ENCODE measurements at places on chromosomes 7 and 10.

DNA sequence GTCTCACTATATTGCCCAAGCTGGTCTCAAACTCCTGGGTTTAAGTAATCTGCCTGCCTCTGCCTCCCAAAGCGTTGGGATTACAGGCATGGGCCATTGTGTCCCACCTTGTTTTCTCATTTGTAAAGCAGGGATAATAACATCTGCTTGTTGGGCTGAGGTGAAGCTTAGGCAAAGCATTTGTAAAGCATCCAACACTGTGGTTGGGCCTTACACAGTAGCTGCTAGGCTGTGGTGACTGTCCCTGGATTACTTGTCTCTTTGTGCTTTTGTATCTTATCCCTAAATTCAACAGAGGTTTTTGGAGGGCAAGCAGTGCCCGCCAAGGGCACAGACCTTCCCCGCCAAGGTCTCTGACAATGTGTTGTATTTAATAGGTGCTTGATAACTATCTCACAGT lies 14.3 kb downstream of the HKDC1 start:
- no peak for DNase-seq

- no peak for DNase-seq
Observed at GRCh38 chr10:86162696-86163400, 203.7 kb downstream of the GRID1 start.

DNA sequence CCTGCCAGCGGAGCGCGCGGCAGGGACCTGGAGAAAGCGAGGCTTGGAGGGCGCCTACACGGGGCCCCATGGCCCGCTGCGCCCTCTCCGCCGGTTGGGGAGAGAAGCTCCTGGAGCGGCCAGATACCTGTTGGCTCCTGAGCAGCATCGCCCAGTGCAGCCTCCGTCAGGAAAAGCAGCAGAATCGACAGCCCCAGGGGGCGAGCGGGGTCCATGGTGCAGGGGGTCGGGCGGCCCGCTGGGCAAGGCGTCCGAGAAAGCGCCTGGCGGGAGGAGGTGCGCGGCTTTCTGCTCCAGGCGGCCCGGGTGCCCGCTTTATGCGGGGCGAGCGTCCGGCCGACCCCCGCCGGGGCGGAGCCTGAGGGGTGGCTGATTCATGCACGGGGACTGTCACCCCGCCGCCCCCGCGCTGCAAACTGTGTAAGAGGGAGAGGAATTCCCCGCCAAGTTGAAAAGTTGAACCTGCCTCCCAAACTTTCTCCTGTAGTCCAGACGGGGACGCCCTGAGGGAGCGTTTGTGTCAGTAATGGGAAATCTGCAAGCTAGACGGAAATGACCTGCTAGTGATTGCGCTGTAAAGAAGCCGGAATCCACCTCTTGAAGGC lies at the start of gene TFPI2:
Gene TFPI2, minus strand, starts transcription at position 290 of the 605 bp plus-strand sequence. Its CDS starts 75 bp downstream, at position 215.
- DNase-seq = peak; percentile 20

DNA sequence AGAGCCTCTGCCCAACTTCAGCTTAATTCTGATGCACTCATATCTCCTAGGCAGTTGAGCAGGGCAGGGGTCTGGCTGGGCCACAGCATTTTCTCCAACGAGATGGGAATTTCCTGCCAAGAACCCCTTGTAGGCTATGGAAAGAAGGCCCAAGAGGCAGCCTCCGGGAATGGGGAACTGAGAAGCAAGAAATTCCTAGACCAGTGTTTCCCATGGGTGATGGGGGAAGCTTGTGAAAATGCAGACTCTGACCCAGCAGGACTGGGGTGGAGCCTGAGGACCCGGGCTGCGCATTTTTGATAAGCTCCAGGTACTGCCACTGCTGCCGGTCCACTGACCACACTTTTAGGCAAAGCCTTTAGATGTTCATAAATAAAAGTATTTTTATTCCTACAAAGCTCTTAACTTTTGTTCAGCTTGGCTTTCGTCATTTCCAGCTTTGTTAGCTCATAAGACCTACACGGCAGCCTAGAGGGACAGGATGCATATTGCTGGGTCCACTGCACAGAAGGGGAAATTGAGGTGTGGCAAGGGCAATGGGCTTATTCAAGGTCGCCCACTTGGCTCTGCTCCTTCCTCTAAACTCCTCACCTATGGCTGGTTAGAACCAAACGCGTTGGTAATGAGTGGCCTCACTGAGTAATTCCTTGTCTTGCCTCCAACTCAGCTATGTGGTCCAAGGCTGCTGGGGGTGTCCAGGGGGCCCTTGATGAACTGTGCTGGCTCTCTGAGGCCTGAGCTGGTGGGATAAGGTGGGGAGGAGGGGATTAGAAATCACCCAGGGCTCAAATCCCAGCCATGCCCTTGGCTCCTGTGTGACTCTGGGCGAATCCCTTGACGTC lies 29.5 kb downstream of the ZCCHC24 start:
- no peak for DNase-seq

DNA sequence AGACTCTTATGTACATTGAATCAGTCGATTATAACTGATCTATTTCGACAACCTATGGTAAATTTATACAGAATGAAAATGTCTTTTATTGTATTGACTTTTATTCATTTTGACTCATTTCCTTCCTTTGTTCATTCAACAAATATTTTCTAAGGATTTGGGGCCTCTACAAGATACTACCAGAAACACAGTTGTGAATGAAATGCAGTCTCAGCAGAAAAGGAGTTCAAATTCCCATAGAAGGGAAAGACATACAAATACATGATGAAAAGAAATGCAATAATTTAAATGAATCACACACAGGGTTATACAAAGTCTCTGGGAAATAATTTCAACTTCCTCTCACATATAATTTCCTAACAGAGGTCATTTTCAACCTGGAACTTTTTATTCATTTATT lies 134.0 kb upstream of the SEMA3A start:
- DNase-seq = no peak

DNA sequence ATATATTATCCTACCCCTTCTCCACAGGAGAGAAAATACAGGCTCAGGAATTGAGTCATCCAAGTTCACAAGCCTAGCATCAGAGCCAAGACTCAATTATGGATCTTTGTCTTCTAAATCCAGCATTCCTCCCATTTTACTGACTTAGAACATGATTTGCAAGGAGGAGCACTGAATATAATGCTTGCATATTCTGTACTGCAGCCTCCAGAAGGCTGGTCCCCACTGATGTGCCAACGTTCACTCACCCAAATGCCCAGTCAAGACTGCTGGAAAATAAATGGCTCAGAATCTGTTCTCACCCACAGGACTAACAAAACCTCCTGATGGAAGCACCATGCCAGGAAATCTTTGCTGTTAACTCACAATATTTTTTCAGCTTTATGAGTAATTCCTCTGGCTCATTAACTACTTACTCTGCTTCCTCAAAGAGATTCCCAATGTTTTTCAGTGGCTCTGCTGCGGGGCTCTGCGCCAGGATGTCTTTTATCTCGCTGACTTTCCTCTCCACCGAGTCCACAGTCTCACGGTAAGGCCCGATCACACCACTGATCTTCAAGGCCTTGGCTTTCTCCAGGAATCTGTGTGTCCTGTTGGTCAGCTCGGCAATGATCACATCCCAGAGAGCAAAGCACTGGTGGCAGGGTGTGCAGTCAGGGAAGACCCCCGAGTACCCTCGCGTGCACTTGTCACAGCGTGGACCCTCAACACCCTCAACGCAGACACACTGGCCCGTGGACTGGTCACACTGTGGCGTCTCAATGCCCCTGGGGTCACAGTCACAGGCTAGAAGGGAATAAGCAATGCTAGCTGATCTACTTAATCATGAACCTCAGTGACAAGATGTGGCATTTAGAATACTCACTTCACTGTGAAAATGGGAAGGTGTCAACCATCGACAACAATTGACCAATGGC lies 48.8 kb downstream of the DLD start:
- no peak for DNase-seq

GRCh38 chr7:154794147-154794780 lies 208.7 kb downstream of the PAXIP1 start:
- DNase-seq = no peak

- no peak for DNase-seq
Observed at GRCh38 chr10:78644550-78644949, 424.2 kb upstream of the ZMIZ1 start.

DNA sequence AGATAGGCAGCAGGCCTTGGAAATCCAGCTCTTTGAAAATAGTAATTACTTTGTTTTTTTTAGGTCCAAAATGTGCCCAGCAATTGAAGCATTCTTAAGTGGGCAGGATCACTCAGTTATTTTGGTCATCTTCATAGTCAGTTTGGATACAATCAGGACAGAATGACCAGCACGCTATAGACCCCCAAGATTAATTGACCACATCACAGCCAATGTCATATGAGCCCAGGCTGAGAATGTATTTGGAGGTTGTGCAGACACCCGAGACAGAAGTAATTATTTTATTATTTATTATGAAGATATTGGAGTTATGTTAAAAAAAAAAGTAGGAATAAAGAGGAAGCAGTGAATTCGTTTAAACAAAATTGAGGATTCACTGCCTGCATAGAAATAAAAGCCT lies 93.3 kb upstream of the PFKP start:
- DNase-seq = no peak

GRCh38 chr7:51255036-51255435 lies 61.6 kb downstream of the COBL start:
- no peak for DNase-seq

DNA sequence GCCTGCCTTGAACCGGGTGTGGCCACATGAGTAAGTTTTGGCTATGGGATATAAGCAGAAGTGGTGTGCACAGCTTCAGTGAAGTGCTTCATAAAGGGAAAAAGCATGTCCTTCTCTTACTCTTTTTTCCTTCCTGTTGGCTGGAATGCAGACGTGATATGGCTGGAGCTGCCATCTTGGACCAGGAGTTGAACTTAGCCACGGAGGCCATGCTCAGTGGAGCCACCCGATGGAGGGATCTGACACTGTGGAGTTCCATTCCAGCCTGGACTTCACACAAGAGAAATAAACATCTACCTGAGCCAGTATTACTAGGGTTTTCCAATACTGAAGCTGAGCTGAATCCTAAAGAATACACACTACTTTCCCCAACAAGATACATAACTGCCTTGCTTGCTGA lies 52.3 kb downstream of the CCDC3 start:
- DNase-seq = no peak

DNA sequence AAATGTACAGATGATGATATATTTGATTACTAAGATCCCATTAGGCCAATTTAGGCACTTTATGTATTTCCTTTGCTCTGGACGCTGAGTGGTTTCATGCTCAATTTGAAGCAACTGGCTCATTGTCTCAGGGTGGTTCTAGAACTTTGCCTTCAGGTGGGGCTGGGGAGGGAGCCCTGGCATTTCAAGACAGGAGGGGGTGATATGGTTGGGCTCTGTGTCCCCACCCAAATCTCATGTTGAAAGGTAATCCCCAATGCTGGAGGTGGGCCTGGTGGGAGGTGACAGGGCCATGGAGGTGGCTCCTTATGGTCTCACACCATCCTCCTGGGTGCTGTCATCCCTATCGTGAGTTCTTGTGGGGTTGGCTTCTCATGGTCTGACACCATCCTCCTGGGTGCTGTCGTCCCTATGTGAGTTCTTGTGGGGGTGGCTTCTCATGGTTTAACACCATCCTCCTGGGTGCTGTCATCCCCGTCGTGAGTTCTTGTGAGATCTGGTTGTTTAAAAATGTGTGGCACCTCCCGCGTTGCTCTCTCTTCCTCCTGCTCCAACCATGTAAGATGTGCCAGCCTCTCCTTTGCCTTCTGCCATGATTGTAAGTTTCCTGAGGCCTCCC lies 151.5 kb upstream of the KLF6 start:
- no peak for DNase-seq

- DNase-seq = no peak
Observed at GRCh38 chr10:6229746-6230145, 27.0 kb downstream of the PFKFB3 start.

DNA sequence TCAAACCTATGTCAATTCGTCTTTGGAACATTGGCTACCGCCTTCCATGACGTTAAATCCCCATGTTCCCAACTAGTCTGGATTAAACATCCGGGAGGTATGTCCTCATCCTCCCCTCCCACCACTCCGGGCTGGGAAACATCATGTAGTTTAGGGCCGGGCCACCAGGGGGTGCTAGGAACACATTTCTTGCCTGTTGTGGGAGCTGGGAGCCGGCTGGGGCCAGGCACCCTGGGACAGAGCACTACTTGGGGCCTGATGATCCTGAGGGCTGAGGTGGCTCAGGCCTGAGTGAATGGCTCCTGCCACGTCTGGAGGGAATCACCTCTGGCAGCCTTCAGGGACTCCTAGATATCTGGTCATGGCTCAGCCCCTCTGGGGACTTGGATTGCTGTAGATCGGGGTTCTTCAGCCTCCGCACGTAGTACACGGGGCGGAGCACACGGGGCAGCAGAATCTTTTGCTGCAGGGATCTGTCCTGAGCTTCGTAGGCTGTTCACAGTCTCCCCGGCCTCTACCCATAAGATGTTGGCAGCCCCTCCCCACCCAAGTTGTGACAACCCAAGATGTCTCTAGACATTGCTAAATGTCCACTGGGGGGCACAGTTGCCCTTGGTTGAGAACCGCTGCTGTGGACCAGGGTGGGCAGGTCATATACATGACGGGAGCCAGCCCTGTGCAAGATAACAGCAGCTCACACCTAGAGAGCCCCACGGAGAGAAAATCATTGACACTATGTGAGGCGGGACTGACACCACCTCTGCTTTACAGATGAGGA lies 141.2 kb upstream of the ZNF716 start:
- no peak for DNase-seq

DNA sequence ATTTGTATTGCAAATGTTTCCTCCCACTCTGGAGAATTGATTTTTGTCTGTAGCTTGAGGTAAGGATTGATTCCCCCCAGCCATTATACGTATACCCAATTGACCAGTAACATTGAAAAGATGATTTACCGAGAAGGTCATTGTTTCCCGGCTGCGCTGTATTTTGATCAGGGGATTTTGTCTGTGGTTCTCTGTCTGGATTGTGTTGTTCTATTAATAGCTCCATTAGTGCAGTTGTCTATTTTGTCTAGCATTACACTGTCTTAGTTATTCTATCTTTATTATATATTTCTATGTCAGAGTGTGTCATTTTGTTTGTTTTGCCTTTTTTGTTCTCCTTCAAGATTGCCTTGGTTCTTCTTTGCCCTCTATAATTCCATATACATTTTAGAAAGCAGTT lies 37.7 kb downstream of the AHR start:
- DNase-seq = no peak

DNA sequence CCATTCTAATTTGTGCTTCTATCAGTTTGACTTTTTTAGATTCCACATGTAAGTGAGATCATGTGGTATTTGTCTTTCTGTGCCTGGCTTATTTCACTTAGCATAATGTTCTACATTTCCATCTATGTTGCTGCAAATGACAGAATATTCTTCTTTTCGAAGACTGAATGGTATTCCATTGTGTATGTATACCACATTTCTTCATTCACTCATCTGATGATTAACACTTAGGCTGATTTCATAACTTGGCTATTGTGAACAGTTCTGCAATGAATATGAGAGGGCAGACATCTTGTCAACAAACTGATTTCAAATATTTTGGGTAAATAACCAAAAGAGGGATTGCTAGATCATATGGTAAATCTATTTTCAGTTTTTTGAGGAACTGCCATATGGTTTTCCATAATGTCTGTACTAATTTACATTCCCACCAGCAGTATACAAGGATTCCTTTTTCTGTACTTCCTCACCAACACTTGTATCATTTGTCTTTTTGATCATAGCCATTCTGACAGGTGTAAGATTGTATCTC lies 52.9 kb downstream of the ZNF22 start:
- DNase-seq = no peak

GRCh38 chr7:72493850-72494661 lies 81.9 kb upstream of the CALN1 start:
- peak; percentile 45 for DNase-seq

GRCh38 chr7:31114593-31115343 lies 62.7 kb downstream of the ADCYAP1R1 start:
- DNase-seq = no peak

- DNase-seq = no peak
Observed at GRCh38 chr10:23147035-23147434, 45.1 kb upstream of the PTF1A start.

Data from stimulated activated CD4-positive, alpha-beta T cell treated with anti-CD3 and anti-CD28 coated beads, Interleukin-4, amount 100 ng/mL, for 1 hour (primary cell).